ENCODE measurements at places on chromosomes 6 and 20.

DNA sequence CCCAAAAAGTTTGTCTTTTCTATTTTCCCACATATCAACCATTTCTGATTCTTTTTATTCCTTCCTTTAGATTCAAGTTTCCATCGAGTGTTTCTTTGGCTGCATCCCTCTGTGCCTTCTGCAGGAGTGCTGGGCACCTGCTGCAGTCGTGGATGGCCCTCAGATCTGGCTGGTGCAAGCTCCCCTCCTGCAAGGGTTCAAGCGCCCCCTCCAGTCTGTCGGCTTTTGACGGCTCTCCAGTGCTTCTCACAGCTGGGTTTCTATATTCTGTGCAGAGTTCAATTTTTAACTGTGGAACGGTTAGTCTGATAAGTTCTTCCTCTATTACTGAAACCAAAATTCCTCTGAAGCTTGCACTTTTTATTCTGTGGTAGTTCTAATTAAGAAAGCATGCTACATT lies 132.1 kb downstream of the HUS1B start:
- no peak for DNase-seq

DNA sequence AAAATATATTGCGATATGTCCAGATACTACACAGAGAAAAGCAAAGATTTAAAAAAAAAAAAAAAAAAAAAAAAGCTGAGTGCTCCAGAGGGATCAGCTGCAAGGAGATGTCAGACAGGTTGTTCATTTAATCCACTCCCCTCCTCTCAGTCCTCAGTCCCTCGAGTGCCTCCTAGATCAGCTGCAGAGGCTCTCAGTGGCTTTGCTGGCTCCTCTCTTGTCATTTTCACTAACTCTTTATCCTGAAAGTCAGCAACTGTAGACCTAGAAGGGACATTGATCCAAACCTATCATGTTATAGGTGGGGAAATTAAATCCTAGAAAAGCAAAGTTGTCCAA lies 61.6 kb downstream of the KIAA0319 start:
- no peak for DNase-seq

DNA sequence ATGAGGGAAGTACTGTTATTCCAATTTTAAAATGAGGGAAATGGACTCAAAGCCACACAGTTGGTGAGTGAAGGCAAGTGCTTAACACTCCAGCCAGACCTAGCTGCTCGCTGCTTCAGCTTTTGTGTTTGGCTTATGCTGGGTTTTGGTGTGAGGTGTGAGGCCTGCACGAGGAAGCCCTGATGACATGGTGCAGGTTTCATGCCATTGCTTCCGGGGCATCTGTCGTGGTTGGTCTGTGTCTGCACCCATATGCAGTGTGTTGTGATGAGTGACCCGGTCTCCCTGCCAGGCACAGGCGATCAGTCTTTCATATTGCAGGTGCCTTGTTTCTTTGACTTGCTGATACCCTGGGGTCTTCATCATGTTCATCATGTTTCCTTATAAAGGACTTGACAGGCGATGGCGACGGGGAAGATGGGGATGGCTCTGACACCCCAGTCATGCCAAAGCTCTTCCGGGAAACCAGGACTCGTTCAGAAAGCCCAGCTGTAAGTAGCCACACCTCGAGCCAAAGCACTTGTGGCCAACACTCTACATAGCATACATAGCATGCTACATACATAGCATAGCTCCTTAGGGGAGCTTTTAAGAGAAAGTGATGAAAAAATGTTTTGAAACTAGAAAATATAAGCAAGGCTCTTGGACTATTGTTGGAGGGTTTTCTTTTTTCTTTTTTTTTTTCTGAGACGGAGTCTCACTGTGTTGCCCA lies 22.3 kb downstream of the DNMT3B start:
- no peak for DNase-seq

GRCh38 chr6:149235130-149235561 lies 82.4 kb upstream of the TAB2 start:
- DNase-seq, result no peak

- no peak for DNase-seq
These were observed 89.2 kb downstream of the CD164 start for GRCh38 chr6:109292983-109293586.

- no peak for DNase-seq
These were observed 97.8 kb upstream of the MRPS10 start for GRCh38 chr6:42315259-42315990.

- DNase-seq, result no peak
These were observed 43.1 kb downstream of the GNAS start for GRCh38 chr20:58895448-58896180.
